NB4 (cell line): ENCODE measurements at places on chromosomes 1 and 21.

- peak; percentile 36 for DNase-seq
Observed at GRCh38 chr1:192476802-192477298, 98.7 kb upstream of the RGS1 start.

DNA sequence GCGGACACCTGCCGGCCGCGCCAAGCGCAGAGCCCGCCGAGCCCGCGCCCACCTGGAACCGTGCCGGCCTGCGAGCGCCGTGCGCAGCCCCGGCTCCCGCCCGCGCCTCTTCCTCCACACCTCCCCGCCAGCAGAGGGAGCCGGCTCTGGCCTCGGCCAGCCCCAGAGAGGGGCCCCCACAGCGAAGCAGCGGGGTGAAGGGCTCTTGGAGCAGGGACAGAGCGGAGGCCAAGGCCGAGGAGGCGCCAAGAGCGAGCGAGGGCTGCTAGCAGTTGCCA is 50.1 kb upstream of the KRTAP19-8 start:
- no peak for DNase-seq

DNA sequence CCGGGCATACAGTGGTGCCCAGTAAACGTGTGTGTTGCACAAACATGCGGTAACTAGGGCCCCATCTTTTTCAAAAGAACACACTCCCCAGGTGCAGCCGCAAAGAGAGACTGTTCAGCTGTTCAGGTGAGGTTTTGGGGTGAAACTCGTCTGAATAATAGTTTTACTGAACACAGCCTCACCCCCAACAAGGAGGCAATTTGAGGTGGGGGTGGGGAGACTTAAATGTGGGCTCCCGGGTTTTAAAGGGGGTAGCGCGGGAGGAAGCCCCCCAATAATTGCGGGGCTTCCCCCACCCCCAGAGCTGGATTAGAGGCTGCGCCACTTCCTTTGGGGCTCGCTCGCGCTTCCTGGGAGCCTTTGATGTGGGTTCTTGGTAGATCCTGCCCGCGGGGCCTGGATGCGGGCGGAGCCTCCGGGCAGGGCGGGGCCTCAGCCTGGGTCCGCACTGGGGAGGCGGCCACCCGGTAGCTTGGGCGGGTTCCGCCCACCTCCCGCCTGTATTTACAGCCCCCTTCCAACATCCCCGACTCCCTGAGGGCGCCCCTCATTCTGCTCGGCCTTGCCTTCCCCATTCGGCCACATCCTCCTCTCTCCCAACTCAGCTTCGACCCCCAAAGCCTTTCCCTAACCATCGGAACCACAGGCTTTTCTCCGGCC is 6.4 kb upstream of the EPHA2 start:
- DNase-seq: no peak

GRCh38 chr1:151828921-151829320 is 2.7 kb downstream of the RORC start:
- DNase-seq: peak; percentile 54

GRCh38 chr1:35536556-35537162 is 20.5 kb downstream of the KIAA0319L start:
- DNase-seq: no peak

GRCh38 chr1:32205401-32206370 is at the start of gene IQCC:
Gene IQCC (plus strand): TSS chr1:32205671. CDS start chr1:32205682, 11 bp downstream.
- peak; percentile 86 for DNase-seq

- no peak for DNase-seq
Observed at GRCh38 chr21:44092211-44092610, 15.0 kb upstream of the PWP2 start.

- no peak for DNase-seq
Observed at GRCh38 chr21:20106368-20106767, 891.8 kb upstream of the NCAM2 start.

- DNase-seq: no peak
Observed at GRCh38 chr1:93569489-93569888, 112.1 kb downstream of the BCAR3 start.
